ENCODE measurements at places on chromosomes 4 and X.

DNA sequence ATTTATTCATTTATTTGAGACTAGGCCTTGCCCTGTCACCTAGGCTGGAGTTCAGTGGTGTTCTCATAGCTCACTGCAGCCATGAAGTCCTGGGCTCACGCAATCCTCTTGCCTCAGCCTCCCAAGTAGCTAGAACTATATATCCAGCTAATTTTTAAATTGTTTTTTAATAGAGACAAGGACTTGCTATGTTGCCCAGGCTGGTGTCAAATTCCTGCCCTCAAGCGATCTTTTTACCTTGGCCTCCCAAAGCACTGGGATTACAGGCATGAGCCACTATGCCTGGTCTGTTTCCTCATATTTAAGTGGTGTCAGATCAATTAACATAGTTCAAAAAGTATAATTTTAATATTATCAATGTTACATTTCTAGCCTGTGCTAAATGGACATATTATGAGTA lies 68.5 kb downstream of the AFF1 start:
- no peak for DNase-seq

GRCh38 chr4:185424905-185425646 lies 688 bp downstream of the UFSP2 start:
- no peak for DNase-seq

GRCh38 chrX:131795442-131796229 lies 227.5 kb upstream of the STK26 start:
- DNase-seq, result no peak

- DNase-seq, result peak; percentile 9
Observed at GRCh38 chr4:23889814-23890341, at the start of gene PPARGC1A. Gene PPARGC1A, minus strand, starts transcription at chr4:23890047. Its CDS starts 90 bp downstream, at chr4:23889957.

- no peak for DNase-seq
Observed at GRCh38 chrX:77298296-77298695, 148.9 kb upstream of the FGF16 start.

DNA sequence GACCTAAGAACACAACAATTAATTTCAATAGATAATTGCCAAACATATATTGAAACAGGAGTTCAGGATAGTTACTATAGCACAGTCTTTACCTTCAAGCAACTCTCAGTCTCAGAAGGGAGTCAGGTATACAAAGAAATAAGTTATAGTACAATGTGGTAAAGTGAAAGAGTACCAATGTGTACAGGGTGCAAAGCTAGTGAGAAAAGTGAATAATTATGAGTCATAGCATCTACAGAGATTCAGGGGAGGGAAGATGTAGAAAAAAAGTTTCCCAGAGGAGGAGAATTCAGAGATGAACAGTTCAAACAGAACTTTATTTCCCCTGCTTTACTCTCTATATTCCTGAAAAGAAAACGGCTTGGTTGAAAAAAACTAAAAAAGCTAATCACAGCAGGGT lies 22.7 kb upstream of the DKK2 start:
- DNase-seq, result no peak

- no peak for DNase-seq
Observed at GRCh38 chr4:52010986-52011385, 9.2 kb downstream of the LRRC66 start.

GRCh38 chr4:91267543-91267942 lies 1036.2 kb upstream of the GRID2 start:
- no peak for DNase-seq

DNA sequence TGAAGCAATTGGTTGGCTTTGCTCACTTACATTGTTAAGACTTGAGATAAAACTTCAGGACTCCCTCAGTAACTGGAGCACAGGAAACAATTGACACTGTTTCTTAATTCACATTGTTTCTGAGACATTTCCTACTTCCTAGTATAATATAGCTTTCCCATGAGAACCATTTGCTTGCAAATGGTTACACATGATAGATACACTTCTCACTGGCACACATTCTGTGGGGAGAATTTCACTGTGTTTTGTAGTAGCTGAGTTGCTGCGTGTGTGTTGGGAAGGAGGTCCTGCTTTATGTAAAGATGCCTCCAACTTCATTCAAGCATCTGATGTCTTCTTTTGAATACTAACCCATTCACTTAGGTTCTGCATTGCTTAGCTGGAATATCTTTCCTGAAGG lies 85.3 kb upstream of the SLC4A4 start:
- DNase-seq, result no peak

- no peak for DNase-seq
Observed at GRCh38 chr4:143199503-143199902, 14.8 kb downstream of the USP38 start.

DNA sequence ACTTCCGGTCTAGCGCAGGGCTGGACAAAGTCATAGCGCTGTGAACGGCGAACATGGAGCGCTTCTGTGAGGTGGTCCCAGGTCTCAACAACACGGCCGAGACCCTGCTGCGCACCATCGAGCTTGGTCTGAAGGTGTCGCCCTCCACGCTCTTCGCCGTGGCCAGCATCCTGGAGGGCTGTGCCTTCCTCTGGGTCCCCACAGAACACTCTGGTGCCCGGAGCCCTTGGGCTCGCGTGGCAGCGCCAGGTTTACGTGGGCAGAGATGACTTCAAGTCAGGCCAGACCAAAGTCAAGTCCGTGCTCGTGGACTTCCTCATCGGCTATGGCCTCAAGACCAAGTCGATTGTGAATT lies 128.6 kb downstream of the ANAPC4 start:
- no peak for DNase-seq

- DNase-seq, result no peak
Observed at GRCh38 chr4:150082241-150082640, 4.0 kb downstream of the DCLK2 start.

GRCh38 chrX:10360116-10360515 lies 203.3 kb downstream of the CLCN4 start:
- no peak for DNase-seq

DNA sequence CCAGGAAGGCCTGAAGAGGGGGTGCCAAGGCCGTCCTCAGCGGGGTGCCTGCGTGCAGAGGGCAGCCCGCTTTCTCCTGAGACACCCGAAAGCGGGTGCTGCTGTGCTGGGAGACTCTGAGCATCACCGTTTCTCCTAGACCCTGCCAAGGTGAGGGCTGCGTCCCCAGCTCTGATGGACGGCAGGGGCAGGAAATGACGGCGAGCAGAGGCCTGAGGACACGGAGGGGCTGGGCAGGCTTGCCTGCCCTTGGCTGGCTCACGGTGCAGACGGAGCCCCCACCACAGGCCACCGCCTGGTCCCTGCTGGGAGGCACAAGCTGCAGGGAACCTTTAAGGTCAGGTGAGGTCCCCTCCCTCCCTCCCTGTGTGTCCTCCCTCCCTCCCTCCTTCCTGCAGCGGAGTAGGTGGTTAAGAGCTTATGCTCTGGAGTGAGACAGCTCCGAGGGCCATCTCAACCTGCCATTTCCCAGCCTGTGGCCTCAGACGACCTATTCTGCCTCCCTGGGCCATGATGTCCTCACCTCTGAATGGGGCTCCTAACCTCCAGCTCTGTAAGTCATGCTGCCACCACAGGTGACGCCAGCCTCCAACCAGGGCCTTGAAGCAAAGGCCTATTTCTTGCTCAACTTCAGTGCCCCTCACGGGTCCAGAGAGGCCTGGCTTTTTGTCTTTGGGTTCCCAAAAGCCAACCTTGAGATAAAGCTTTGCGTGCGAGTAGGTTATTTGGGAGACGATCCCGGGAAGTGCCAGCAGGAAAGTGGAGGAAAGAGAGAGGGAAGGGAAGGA lies 54.2 kb upstream of the GRPEL1 start:
- no peak for DNase-seq

GRCh38 chr4:54703182-54703581 lies 45.4 kb downstream of the KIT start:
- DNase-seq, result no peak

DNA sequence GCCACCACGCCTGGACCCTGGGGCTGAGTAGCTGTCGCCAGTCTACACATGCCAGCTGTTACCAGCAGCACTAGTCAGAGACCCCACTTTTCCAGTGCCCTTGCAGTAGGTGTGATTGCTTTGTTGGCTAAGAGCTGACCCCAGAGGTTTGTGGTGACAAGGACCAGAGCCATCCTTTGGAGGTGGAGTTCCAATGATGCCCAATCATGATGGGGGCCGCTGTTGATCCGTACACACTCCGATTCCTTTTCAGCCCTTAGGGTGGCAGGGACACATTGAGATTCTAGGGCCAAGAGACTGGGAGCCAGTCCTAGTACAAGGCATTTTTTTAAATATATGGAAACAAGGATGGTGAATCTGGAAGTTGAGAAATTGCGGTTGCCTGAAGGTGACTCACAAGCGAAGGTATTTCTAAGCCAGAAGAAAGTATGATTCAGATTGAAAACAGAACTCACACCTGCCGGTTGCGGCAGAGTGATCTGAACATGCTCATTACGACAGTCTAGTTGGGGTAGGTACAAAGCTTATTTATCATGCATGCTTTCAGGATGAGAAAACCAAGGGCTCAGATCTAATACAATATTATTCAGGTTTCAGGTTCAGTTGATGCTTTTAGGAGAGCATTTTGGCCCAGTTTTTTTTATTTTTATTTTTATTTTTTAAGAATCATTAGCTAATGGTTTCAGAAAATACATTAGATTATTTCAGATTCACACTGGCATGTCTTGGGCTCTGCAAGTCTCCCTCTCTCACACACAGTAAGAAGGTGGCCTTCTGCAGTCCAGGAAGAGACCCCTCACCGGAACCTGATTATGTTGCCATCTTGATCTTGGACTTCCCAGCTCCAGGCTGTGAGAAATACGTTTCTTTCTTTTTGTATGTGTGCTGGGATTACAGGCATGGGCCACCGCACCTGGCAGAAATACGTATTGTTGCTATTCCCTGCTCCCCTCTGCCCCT lies 43.4 kb downstream of the SHROOM2 start:
- no peak for DNase-seq

GRCh38 chr4:10554121-10554520 lies 96.9 kb upstream of the ZNF518B start:
- no peak for DNase-seq

DNA sequence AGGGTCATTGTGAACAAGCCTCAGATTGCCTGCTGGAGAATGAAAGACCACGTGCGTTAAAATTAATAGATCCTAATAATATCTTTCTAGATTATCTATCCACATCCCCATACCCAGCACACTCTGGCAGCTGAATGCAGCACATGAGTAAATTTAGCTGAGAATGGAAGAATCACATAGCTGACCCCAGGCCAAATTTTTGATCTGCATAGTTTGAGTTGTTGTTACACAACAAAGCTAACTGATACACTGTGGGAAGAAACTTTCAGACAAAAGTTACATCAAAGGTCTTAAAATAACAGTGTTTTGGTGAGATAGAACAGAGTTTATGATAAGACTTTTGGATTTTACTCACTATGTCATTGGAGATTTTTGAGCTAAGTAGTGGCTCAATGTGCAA lies 72.4 kb upstream of the ANXA10 start:
- DNase-seq, result no peak

DNA sequence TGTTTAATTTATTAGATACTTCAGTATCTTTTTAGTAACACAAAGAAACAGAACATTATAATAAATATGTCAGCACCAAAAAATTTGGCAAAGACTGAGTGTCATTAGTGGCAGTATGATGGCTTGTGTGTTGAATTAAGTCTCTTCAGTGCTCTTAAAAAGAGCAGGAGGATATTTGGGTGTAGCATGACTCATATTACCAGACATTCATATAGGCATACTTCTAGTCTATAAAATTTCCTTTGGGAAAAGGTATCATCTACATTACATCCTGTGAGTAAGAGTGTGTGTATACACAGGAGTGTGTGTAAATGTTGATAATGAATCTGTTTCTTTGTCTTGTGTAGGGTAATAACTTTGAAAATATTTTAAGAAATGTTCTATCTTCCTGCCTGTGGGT lies 135.7 kb downstream of the CNKSR2 start:
- no peak for DNase-seq

GRCh38 chr4:151429957-151430570 lies 21.1 kb downstream of the FHIP1A start:
- DNase-seq, result no peak

DNA sequence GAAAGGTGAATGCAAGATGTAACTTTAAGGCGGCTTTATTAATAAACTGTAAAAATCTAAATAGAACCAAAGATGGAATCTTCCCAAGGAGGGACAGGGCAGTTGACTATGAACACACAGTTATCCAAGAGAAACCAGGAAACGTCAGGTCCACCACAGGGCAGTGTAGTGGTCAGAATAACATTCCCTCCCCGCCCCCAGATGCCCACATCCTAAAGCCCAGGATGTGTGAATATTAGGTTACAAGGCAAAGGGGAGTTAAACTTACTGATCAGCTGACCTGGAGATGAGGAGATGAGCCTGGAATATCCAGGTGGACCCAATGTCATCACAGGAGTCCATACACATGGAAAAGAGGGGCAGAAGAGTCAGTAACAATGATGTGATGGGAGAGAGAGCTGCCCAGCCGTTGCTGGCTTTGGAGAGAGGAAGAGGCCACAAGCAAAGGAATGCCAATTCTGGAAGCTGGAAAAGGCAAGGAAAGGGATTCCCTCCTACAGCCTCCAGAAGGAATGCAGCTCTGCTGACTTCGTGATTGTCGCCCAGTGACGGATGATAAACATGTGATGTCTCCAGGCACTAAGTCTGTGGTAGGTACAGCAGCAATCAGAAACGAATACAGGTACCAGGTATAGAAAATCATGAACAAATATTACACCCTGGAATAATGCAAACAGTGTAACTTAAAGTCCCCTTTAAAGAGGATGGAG lies 5.2 kb downstream of the SH3KBP1 start:
- DNase-seq, result no peak

DNA sequence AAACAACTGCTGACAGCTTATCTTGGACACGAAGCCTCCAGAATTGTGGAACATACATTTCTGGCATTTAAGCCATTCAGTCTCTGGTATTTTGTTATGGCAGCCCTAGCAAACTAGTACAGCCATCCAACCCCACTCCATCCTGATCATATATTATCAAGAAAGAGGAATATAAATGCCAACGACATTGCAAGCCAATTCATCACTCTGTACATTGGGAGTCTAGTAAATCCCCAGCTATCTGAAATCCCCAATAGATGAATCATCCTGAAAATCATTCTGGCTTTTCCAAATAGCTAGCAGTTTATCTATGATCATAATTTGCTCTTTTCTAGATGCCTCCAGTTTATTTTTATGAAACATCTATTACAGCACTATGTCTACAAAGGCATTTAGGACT lies 41.1 kb downstream of the FRMD7 start:
- no peak for DNase-seq

DNA sequence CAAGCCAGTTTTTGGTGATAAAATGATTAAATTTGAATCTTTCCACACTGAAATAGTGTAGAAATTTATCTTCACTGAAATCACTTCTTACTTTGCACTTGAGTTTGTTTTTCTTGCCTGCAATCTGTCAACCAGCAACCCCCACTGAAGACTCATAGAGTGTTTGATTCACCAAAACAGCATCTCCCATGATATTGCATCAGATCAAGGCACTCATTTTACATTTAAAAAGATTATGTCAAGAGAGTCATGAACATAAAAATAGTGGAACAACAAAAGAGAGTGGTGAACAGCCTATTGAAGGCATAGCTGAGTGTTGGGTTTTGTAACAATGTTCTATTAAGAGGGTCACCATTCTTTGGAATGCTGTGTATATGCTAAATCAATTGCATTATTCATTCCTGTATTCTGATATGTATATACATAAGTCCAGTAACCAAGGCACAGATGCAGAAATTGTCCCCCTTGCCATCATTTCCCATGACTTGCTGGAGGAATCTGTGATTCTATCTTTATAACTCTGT lies 1934.9 kb downstream of the ARAP2 start:
- no peak for DNase-seq

- no peak for DNase-seq
Observed at GRCh38 chr4:119152741-119153140, 17.1 kb downstream of the MYOZ2 start.

Measured in T-cell (primary cell).